ENCODE measurements at places on chromosomes 12 and 14. TPM values are rescaled to one million over a fixed set of nuclear protein-coding genes. Genes with fewer than 3 reads are reported as not detected.

TMEM119 gene
- not detected for total RNA-seq

PIWIL1 gene
- not detected for total RNA-seq

TTC9 gene
- total RNA-seq, result 7.5 TPM

RNF34 gene
- total RNA-seq, result 57.0 TPM

SLCO1A2 gene
- total RNA-seq, result not detected

KRT73 gene
- total RNA-seq, result 2.1 TPM

LRP1-AS gene
- not detected for total RNA-seq

CCDC92 gene
- total RNA-seq, result 3.3 TPM

ACOT6 gene
- total RNA-seq, result not detected

CCDC91 gene
- total RNA-seq, result 16.1 TPM

TCP11L2 gene
- total RNA-seq, result 10.3 TPM

MSRB3 gene
- total RNA-seq, result not detected

KRT72 gene
- total RNA-seq, result 2.3 TPM

CCDC198 gene
- not detected for total RNA-seq

SLC25A47 gene
- total RNA-seq, result not detected

TEX22 gene
- total RNA-seq, result 2.6 TPM

C12orf54 gene
- not detected for total RNA-seq

KCNMB4 gene
- 0.60 TPM for total RNA-seq

SLC6A13 gene
- not detected for total RNA-seq

ADAM21 gene
- total RNA-seq, result 0.32 TPM

CFAP54 gene
- total RNA-seq, result 0.38 TPM

NINJ2 gene
- 1.8 TPM for total RNA-seq

FZD10 gene
- not detected for total RNA-seq

KRT82 gene
- total RNA-seq, result not detected

STAB2 gene
- total RNA-seq, result not detected

TSPAN19 gene
- not detected for total RNA-seq

PTGER2 gene
- total RNA-seq, result 0.67 TPM

A2M gene
- total RNA-seq, result not detected

MYH6 gene
- not detected for total RNA-seq

APOF gene
- total RNA-seq, result not detected

PROX2 gene
- total RNA-seq, result 0.07 TPM

KIF26A gene
- total RNA-seq, result 0.07 TPM

CAPZA3 gene
- total RNA-seq, result not detected

TOX4 gene
- 58.6 TPM for total RNA-seq

LTB4R2 gene
- 12.2 TPM for total RNA-seq

LIN52 gene
- 10.7 TPM for total RNA-seq
